H1 (cell line): ENCODE measurements at places on chromosomes 12 and 14. TPM values are rescaled to one million over a fixed set of nuclear protein-coding genes. Genes with fewer than 3 reads are reported as not detected.

Gene SLC2A3
- 664 and 688 TPM in 2 replicates for total RNA-seq

Gene STYK1
- total RNA-seq = 1.1 and 1.6 TPM in 2 replicates

Gene ARHGAP9
- 2.3 and 3.2 TPM in 2 replicates for total RNA-seq

Gene CCDC184
- total RNA-seq = 2.2 and 2.5 TPM in 2 replicates

Gene SP1
- 75.2 and 79.1 TPM in 2 replicates for total RNA-seq

Gene MORN3
- total RNA-seq = 0.34 and 0.93 TPM in 2 replicates

Gene HECTD4
- 28.7 and 33.7 TPM in 2 replicates for total RNA-seq

Gene SVOP
- total RNA-seq = 0.33 TPM in 1 of 2 replicates, not detected in the other

Gene LMNTD1
- total RNA-seq = not detected in 2 replicates

Gene PTPN21
- total RNA-seq = 16.1 and 18.0 TPM in 2 replicates

Gene PMCH
- total RNA-seq = not detected in 2 replicates

Gene SOX5
- total RNA-seq = 1.1 and 2.6 TPM in 2 replicates

Gene ULK1
- 44.1 and 48.5 TPM in 2 replicates for total RNA-seq

Gene EML5
- total RNA-seq = 0.55 and 0.88 TPM in 2 replicates

Gene ASPG
- total RNA-seq = 0.34 and 0.46 TPM in 2 replicates

DNA sequence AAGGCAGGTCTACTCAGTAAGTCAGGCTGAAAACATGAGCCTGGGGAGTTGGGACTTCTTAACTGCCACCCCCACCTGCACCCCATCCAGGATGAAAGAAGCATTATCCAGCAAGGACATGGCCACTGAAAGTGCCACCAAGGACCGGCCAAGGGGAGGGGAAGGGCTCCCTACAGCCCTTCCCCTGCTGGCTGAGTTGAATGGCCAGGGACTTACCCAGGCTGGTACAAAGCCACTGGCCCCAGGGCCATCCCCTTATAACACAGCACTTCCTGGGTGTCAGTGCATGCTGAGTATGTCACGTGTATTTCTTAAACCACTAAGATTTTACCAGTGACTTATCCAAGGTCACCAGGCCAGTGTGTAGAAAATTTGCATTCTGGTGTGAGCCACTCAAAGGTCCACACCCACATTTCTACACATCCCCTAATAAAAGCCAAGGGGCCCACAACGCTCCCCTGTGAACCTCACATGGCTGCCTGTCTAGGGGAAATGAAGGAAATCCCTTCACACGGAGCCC lies 29.3 kb upstream of the ZFP36L1 start:
- H3K4me3 ChIP-seq = no peak overlapping the region
- H3K4me1 ChIP-seq = peaks cover 3% of the 10 kb centered on the region; the same call in 1 of the 2 replicates
- no peaks in the 10 kb centered on the region for H3K36me3 ChIP-seq
- no peak overlapping the region for H3K27ac ChIP-seq
- no peaks in the 10 kb centered on the region for H3K27me3 ChIP-seq
- DNase-seq = no peak

- no peak overlapping the region for H3K27ac ChIP-seq
- DNase-seq = no peak
- no peak overlapping the region for H3K4me3 ChIP-seq
- no peaks in the 10 kb centered on the region for H3K27me3 ChIP-seq
- no peaks in the 10 kb centered on the region for H3K4me1 ChIP-seq
Measured at GRCh38 chr14:22412926-22413411, 176.1 kb downstream of the DAD1 start.

- H3K4me3 ChIP-seq = no peak overlapping the region
- H3K36me3 ChIP-seq = no peaks in the 10 kb centered on the region
Measured at GRCh38 chr14:76829013-76829365, 2.8 kb downstream of the LRRC74A start.

DNA sequence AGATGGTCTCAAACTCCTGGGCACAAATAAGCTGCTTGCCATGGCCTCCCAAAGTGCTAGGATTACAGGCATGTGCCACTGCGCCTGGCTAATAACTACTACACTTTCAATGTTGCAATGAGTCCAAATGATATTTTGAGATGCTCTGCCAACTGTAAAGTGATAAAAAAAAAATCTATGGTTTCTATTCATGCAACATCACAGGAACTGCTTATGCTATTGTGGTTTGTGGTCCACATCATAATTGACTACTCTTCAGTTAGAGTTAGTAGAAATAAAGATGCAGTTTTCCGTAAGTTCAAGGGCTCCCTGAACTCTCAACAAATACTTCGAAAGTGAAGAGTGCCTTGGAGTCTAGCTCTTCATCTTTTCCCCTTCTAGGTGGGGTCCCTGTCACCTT lies 239.4 kb downstream of the C12orf75 start:
- no peaks in the 10 kb centered on the region for H3K36me3 ChIP-seq
- H3K4me1 ChIP-seq = no peaks in the 10 kb centered on the region
- H3K4me3 ChIP-seq = no peak overlapping the region
- H3K27me3 ChIP-seq = no peaks in the 10 kb centered on the region

DNA sequence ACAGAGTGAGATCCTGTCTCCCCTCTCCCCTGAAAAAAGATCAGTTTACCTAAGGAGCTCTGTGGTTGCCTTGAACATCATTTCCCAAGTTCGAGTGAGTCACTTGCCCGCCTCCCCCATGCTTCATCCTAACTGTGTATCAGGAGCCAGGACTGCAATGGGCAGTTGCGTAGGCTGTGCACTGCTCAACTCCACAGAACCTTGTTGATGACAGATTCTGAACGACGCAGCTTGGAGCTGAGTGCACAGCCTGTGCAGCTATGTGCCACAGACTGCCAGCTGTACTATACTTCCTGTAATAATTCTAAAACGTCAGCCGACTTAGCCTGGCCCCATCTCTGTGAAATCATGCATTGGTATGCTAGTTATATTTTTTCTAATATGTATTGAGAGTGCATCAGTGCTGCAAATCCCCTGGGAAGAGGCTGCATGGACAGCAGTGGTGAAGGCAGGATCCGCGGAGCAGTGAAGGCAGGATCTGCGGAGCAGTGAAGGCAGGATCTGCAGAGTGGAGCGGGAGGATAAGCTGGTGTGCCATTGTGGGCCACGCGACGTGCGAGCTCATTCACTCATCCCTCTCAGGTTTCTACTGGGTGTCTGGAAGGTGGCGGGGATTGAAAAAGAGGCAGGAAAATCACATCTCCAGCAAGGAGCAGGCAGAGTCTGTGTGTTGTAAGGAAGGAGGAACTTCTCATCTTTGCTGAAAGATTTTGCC lies 80.8 kb downstream of the GALNT9 start:
- no peaks in the 10 kb centered on the region for H3K36me3 ChIP-seq
- DNase-seq = no peak
- peaks cover 5% of the 10 kb centered on the region; the same call in 1 of the 2 replicates for H3K27me3 ChIP-seq
- 0 out of 2 replicates have a peak, but pooled peaks cover under 1% of the 10 kb centered on the region for H3K4me1 ChIP-seq
- H3K27ac ChIP-seq = no peak overlapping the region

DNA sequence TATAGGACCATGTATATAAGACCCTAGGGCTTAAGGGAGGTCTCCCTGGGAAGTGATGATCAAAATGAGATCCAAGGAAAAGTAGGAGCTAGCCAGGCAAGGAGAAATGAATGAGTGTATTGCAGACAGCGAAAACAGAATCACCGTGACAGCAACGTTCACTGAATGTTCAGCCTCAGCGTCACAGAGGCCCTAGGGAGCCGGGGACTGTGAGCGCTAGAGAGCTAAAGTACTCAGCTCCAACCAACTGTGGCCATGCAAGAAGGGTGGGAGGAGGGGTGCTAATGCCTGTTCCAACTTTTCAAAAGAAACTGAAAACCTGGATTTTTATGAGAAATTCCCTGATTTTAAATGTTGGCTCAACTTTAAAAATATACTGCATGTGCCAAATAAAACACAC lies 105.5 kb upstream of the CCND2 start:
- H3K36me3 ChIP-seq = no peaks in the 10 kb centered on the region
- DNase-seq = peak; percentile 47
- peaks cover 18% of the 10 kb centered on the region for H3K4me1 ChIP-seq

DNA sequence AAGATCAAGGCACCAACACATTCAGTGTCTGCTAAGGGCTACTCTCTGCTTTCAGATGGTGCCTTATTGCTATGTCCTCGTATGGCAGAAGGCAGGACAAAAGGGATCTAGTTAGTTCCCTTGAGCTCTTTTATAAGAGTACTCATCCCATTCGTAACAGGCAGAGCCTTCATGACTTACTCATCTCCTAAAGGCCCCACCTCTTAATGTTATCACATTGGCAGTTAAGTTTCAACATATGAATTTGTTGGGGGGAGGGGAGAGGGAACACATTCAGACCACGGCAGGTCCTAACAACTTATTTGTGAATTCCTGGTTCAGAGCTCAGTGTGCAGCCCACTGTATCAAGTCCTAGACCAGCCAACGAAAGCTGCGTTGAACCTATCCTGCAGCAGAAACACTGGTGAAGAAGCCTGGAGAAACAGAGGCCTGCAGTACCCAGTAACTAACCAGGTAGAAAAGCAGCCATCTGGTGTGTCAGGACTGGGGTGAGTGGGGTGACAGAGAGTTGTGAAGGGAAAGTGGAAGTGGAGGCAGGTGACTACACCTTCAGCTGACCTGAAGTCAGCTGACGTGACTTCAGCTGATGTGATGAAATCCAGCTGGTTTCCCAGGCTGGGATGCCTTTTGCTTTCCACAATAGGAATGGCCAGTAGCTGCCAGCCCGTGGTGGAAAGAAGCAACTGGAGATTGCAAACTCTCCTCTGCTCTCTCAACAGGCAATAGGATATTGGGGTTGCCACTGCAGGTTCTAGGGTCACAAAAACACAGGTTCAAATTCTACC lies 101.6 kb upstream of the PLXNC1 start:
- peaks cover 2% of the 10 kb centered on the region for H3K4me1 ChIP-seq
- H3K36me3 ChIP-seq = no peaks in the 10 kb centered on the region
- no peak overlapping the region for H3K4me3 ChIP-seq
- no peak overlapping the region for H3K27ac ChIP-seq
- no peak for DNase-seq

- no peaks in the 10 kb centered on the region for H3K4me1 ChIP-seq
- H3K4me3 ChIP-seq = no peak overlapping the region
- H3K27ac ChIP-seq = no peak overlapping the region
- no peak for DNase-seq
- H3K36me3 ChIP-seq = no peaks in the 10 kb centered on the region
Measured at GRCh38 chr12:55732288-55732687, 3.5 kb upstream of the CD63 start.

DNA sequence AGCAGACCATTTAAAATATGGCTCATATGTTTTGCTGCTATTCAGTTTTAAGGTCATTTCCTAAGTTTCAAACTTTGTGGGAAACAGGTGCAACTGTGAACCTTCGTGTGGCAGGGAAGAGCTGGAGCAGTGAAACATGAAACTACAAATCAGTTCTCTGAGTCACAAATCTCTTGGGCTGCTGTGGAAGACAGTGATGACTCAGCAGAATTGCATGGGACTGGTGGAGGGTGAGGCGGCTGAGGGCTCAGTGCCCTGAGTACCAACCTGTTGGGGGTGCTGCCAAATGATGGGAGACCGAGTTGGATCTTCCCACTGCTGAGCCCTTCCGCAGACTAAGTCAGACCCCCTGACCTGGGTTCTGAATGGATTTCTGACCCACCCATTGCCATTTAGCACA lies 8.4 kb upstream of the CALM1 start:
- peaks cover 9% of the 10 kb centered on the region; the same call in 1 of the 2 replicates for H3K4me1 ChIP-seq
- H3K27me3 ChIP-seq = peaks cover 3% of the 10 kb centered on the region; the same call in 1 of the 2 replicates
- no peak for DNase-seq

DNA sequence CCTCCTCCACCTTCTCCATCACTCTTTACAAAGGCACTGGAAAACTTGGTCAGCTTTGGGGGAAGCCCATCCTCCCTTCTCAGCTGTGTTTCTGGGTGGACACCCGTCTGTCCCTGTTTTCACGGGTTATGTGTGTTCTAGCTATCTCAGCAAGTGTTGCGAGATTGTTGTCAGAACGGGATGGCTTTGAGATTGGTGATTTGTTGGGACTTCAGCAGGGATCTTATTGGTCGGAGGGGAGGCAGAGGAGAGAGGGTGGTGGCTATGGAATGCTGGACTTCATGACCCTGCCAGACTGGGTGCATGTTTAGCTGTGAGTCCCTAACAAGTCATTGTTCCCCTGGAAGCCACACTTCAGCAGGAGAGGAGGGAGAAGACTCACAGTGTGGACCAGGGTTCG lies 2.1 kb downstream of the USP5 start:
- DNase-seq = no peak
- H3K27ac ChIP-seq = no peak overlapping the region
- H3K27me3 ChIP-seq = no peaks in the 10 kb centered on the region
- no peaks in the 10 kb centered on the region for H3K4me1 ChIP-seq

GRCh38 chr14:99257673-99258221 lies 14.2 kb downstream of the BCL11B start:
- H3K27me3 ChIP-seq = no peaks in the 10 kb centered on the region
- H3K4me1 ChIP-seq = peaks cover 34% of the 10 kb centered on the region
- H3K36me3 ChIP-seq = no peaks in the 10 kb centered on the region
- no peak for DNase-seq

GRCh38 chr12:45915405-45915804 lies 75.0 kb downstream of the SCAF11 start:
- no peaks in the 10 kb centered on the region for H3K27me3 ChIP-seq
- no peak overlapping the region for H3K27ac ChIP-seq
- H3K4me1 ChIP-seq = no peaks in the 10 kb centered on the region
- DNase-seq = no peak
- no peak overlapping the region for H3K4me3 ChIP-seq

- H3K27me3 ChIP-seq = no peaks in the 10 kb centered on the region
- no peaks in the 10 kb centered on the region for H3K36me3 ChIP-seq
- H3K4me3 ChIP-seq = no peak overlapping the region
- H3K4me1 ChIP-seq = no peaks in the 10 kb centered on the region
Measured at GRCh38 chr12:115553622-115554021, 723.9 kb downstream of the MED13L start.

GRCh38 chr12:20144341-20144740 lies 224.0 kb upstream of the PDE3A start:
- no peaks in the 10 kb centered on the region for H3K36me3 ChIP-seq
- no peaks in the 10 kb centered on the region for H3K4me1 ChIP-seq
- DNase-seq = no peak
- no peak overlapping the region for H3K27ac ChIP-seq
- H3K4me3 ChIP-seq = no peak overlapping the region

GRCh38 chr12:14213542-14213941 lies 151.9 kb upstream of the ATF7IP start:
- no peak overlapping the region for H3K27ac ChIP-seq
- no peaks in the 10 kb centered on the region for H3K27me3 ChIP-seq
- no peak overlapping the region for H3K4me3 ChIP-seq
- H3K4me1 ChIP-seq = peaks cover 7% of the 10 kb centered on the region; the same call in 1 of the 2 replicates

DNA sequence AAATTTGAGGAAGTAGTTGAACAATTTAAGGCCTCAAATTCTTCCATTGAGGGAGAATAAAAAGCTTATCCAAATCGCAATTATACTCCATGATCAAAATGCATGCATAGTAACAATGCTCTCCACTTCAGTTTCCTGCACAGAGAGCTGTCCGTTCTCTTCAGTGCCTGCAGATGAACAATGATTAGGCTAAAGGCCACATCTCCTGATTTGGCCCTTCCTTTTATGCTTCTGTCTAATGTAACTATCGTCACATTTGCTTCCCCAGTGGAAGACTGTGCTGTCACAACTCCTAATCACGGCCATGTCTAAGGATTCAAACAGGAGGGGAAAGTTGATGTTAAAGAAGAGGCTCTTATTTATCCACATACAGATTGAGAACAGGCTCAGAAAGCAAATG lies 113.6 kb upstream of the NPAS3 start:
- DNase-seq = no peak
- H3K4me1 ChIP-seq = no peaks in the 10 kb centered on the region; the same call in 1 of the 2 replicates
- no peaks in the 10 kb centered on the region for H3K27me3 ChIP-seq
- H3K36me3 ChIP-seq = no peaks in the 10 kb centered on the region
- no peak overlapping the region for H3K27ac ChIP-seq
